ENCODE measurements at places on chromosomes 5 and 9.

DNA sequence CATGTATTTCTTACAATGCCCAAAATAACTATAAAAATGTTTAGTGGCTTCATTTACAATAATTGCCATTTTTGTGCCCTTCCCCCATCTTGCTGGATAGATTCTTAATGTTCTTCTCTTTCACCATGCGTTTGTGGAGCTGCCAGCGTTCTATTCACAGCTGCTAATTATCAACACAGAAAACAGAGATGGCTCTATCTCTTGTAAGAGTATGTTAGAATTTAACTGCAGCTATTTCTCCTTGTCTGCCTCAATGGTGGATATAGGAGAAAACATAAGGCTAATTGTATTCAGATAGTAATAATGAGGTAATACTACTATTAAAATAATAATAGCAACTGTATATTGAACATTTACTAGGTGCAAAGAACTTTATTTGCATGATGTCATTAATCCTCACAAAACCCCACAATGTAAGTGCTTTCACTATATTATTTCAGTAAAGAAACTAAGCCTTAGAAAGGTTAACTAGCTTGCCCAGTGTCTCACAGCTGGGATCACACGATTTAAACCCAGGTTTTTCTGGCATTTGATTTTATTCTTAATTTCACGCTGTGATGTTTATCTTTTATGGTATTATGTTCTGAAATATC lies 50.1 kb downstream of the JAKMIP2 start:
- no peaks in the 10 kb centered on the region for H3K36me3 ChIP-seq
- no peak for DNase-seq
- H3K27ac ChIP-seq = no peak overlapping the region

DNA sequence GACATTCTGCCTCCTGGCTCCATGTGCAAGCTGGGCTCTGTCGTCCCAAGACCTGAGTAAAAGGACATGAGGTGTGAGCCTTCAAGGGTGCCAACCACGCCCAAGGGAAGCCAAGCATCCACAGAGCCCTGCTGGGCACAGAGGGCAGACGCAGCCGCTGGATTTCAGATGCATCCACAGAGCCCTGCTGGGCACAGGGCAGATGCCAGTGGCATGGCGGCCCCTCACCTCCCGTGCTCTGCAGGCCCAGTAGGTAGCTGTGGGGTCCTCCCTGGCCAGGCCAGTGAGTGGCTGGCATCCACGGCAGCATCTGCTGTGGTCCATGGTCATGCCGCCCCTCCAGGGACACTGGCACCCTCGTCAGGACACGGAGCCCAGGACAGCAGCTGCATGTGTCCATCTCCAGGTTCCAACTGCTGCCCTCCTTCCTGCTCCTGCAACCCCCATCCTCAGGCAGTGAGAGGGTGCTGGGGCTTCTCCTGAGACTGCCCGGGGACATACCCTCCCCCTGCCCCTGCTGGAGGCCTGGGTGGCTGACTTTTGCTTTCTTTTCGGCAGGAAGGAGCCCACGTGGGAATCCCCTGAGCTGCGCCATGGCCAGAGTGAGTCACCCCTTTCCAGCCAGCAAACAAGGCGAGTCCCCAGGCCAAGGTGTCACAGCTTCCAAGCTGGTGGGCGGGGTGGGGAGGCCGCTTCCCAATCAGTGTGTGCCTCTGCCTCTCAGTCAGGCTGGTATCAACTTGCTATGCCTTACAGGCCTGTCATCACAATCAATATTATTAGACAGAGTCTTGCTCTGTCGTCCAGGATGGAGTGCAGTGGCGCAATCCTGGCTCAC lies 4.0 kb upstream of the TRAF2 start:
- H3K27me3 ChIP-seq = peaks cover 2% of the 10 kb centered on the region
- no peak overlapping the region for H3K4me3 ChIP-seq
- no peaks in the 10 kb centered on the region for H3K36me3 ChIP-seq
- DNase-seq = peak; percentile 39
- peaks cover 27% of the 10 kb centered on the region for H3K4me1 ChIP-seq
- no peak overlapping the region for H3K27ac ChIP-seq

DNA sequence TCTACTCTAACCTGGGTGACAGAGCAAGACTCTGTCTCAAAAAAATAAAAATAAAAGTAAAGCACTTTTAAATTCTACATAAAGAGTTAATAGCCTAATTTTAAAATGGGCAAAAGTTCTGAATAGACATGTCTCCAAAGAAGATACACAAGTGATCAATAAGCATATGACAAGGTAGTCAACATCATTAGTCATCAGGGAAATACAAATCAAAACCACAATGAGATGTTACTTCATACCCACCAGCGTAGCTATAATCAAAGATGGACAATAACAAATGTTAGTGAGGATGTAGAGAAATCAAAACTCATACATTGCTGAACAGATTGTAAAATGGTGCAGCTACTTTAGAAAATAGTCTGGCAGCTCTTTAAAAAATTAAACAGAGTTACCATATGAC lies 64.1 kb downstream of the IQGAP2 start:
- H3K27ac ChIP-seq = no peak overlapping the region
- DNase-seq = no peak
- H3K4me1 ChIP-seq = no peaks in the 10 kb centered on the region
- no peaks in the 10 kb centered on the region for H3K36me3 ChIP-seq
- no peak overlapping the region for H3K4me3 ChIP-seq

GRCh38 chr5:151937851-151938250 lies 13.2 kb upstream of the GLRA1 start:
- no peak overlapping the region for H3K27ac ChIP-seq
- H3K4me1 ChIP-seq = no peaks in the 10 kb centered on the region
- no peak for DNase-seq

DNA sequence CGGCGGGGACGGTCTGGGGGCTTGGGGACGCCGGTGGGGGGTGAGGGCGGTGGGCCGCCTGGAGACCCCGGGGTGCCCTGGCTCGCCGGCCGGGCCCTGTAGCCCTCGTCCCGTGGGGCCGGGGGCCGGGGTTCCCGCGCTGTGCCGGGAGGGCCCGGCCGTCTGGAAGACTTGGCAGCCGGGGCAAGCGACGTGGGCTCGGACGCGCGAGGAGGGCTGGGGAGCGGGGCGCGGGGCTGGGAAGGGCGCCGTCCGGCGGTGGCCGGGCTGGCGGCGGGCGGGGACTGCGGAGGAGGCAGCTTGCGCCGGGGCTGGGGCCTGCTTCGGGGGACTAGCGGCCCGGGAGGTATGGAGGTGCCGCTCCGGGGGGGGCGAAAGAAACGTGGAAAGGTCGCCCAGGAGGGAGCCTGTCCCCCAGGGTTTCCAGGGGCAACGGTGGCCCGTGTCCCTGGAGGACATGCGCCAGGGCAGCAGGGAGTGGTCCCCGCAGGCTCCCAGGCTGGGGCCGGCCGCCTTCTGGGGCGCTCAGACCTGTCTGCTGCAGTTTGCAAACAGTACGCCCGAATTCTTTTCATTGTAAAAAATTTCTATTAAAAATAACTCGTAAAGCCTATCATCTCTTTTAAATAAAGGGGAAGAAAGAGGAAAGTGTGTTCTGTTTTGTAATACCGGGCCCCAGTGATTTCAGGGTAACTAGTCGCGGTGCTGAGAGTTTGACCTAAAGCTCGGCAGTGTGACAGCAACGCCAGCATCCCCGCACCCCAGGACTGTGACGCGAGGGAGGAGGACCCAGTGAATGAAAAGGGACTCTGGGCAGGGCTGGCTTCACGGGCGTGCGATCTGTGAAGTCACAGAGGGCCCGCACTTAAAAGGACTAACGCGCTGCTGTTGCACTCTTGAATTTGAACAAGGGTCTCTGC lies 752 bp upstream of the ANKH start:
- peak; percentile 76 for DNase-seq
- peaks cover 6% of the 10 kb centered on the region for H3K4me1 ChIP-seq
- peak overlapping the region; percentile 96 for H3K27ac ChIP-seq
- no peaks in the 10 kb centered on the region for H3K27me3 ChIP-seq

GRCh38 chr5:165525271-165525670 lies 2019.9 kb downstream of the MAT2B start:
- H3K27ac ChIP-seq = no peak overlapping the region
- no peaks in the 10 kb centered on the region for H3K27me3 ChIP-seq
- DNase-seq = no peak
- no peaks in the 10 kb centered on the region for H3K36me3 ChIP-seq
- no peak overlapping the region for H3K4me3 ChIP-seq

GRCh38 chr9:70125621-70126263 lies 82.1 kb downstream of the MAMDC2 start:
- peak overlapping the region; percentile 65 for H3K27ac ChIP-seq
- peaks cover 8% of the 10 kb centered on the region for H3K36me3 ChIP-seq
- DNase-seq = no peak
- H3K27me3 ChIP-seq = no peaks in the 10 kb centered on the region
- H3K4me1 ChIP-seq = peaks cover 9% of the 10 kb centered on the region

GRCh38 chr5:90071656-90072055 lies 337.9 kb downstream of the CETN3 start:
- H3K27me3 ChIP-seq = no peaks in the 10 kb centered on the region
- H3K27ac ChIP-seq = peak overlapping the region; percentile 56
- H3K4me3 ChIP-seq = no peak overlapping the region
- no peaks in the 10 kb centered on the region for H3K36me3 ChIP-seq

- DNase-seq = no peak
- H3K27me3 ChIP-seq = no peaks in the 10 kb centered on the region
- H3K4me3 ChIP-seq = no peak overlapping the region
- no peaks in the 10 kb centered on the region for H3K4me1 ChIP-seq
These were observed 26.8 kb upstream of the TNFAIP8 start for GRCh38 chr5:119328753-119329602.

GRCh38 chr5:78667461-78668103 lies 19.0 kb upstream of the LHFPL2 start:
- peaks cover 4% of the 10 kb centered on the region for H3K4me1 ChIP-seq
- no peak overlapping the region for H3K4me3 ChIP-seq
- H3K36me3 ChIP-seq = no peaks in the 10 kb centered on the region
- H3K27ac ChIP-seq = no peak overlapping the region

- H3K4me1 ChIP-seq = no peaks in the 10 kb centered on the region
- no peak overlapping the region for H3K27ac ChIP-seq
- DNase-seq = no peak
- no peaks in the 10 kb centered on the region for H3K36me3 ChIP-seq
- no peak overlapping the region for H3K4me3 ChIP-seq
These were observed 9.0 kb upstream of the CCDC125 start for GRCh38 chr5:69341520-69342161.

DNA sequence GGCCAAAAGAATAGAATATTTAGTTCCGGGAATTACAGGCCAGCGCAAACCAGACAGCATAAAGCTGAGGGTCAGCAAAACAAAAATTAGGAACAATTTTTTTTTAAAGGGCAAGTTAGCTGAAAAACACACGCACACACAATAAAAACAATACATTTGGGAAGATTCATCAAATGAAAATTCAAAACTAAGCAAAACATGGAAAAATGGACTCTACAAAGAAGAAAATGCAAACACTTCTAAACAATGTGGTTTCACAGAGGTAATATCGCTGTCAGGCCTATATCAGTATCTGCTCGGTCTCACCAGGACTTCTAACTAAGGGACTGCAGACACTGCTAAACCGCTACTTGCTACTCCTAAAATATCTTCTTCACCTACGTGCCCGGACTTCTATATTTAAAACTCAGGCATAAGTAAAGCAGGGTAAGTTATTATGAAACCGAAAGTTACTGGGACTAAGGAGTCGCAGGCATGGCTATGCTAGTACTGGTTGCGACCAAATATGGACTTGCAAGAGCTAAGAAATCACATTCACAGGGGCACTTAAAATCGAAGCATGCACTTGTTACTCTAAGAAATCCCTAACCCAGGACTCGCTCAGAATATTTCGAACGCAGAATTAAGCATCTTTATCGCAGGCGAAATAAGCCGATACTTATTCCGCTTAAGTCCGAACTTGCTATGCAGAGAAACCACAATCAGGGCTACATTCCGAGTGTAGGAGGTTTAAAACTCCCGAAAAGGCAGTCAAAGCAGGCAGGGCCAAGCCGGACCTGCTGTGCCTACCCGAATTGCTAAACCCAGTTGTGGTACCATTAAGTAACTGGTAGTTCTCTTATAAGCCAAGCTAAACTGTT lies 2.3 kb downstream of the ANXA2R start:
- H3K27me3 ChIP-seq = no peaks in the 10 kb centered on the region
- H3K36me3 ChIP-seq = no peaks in the 10 kb centered on the region
- H3K27ac ChIP-seq = peak overlapping the region; percentile 48
- peaks cover 8% of the 10 kb centered on the region for H3K4me1 ChIP-seq

DNA sequence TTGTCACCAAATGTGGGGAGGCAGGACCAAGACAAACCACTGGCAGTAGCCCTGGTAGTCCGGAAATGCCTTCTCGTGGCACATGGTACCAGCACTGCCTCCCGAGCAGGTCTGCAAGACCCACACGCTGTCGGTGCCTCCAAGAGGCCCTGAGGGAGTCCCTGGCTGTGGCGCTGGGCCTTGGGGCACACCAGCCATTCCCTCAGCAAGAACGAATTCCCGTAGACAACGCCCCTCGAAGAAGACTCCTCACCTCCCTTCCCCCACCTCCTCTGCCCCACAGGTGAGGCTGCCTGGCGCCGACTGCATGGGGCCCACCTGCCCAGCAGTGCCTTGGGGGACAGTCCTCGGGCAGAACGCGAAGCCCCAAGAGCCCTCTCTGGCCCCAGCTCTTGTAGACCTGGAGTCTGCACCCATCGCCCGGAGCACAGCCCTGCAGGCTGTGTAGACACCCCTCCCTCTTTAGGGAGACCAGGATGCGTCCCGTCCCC lies 56.0 kb downstream of the EXD3 start:
- peaks cover 17% of the 10 kb centered on the region for H3K36me3 ChIP-seq
- no peaks in the 10 kb centered on the region for H3K27me3 ChIP-seq
- peaks cover 10% of the 10 kb centered on the region for H3K4me1 ChIP-seq
- DNase-seq = no peak
